ENCODE measurements at places on chromosomes 11 and 22. TPM values are rescaled to one million over a fixed set of nuclear protein-coding genes. Genes with fewer than 3 reads are reported as not detected.
A peak's percentile ranks its signal among the peaks of the same experiment; 100 is the strongest.

The MOGAT2 gene
- not detected for total RNA-seq

The C11orf86 gene
- total RNA-seq: not detected

DNA sequence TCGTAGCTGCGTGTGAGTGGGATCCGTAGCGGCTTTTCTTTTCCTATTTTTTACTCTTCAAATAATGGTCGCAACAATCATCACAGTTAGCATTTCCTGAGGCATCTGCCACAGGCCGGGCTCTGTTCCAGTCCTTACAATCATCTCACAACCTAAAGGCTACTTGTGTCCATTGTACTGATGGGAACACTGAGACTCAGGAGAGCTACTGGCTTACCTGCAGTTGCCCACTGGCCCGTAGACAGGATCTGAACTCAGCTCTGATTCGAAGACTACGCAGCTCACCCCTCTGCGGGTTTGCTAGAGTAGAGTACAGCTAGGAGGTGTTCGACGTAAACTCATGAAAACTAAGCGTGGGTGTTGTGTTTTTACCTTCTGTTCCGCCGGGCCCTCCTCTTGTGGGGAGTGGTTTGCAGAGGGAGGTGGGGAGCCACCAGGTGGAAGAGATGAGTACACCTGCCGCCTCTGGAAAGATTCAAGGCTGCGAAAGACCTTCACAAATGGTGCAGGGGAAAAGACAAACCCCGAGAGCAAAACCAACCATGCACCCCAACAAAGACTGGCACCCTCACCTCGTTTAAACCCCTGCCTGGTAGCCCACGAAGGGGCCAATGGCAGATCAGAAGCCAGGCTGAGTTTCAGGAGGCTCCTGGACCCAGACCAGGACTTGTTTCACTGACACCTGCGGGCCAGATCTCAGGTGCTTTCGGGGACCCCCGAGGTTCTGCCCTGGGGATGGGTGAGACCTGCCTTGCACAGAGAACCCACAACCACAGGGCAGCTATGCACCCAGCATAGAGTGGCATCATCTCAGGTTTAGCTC lies 18.3 kb upstream of the RFPL3 start:
- DNase-seq: no peak

DNA sequence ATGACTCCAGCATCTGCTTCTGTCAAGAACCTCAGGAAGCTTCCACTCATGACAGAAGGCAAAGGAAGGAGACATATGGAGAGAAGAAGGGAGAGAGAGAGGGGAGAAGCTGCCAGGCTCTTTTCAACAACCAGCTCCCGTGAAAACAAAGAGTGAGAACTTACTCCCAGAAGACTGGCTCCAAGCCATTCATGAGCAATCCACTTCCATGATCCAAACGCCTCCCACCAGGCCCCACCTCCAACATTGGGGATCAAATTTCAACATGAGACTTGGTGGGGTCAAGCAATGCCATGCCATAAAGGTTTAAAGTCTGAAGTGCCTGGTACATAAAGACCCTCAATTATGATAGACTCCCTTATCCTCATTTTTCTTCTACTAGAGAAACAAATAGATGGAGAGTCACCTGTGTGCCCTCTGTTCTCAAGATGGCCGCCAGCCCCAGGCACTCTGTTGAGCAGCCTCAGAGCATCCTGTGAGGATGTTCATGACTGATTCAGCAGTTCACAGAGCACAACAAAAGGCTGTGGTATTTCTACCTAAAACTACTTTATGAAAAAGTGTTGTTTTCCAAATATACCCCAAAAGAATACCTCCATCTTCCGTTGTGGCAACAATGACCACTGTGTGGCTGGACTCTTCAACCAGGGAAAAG lies 69.0 kb upstream of the CRTAM start:
- no peak for DNase-seq

- DNase-seq: no peak
Observed at GRCh38 chr11:120136356-120136755, 1.6 kb downstream of the TRIM29 start.

- peak; percentile 40 for DNase-seq
Observed at GRCh38 chr11:64181506-64182411, 4.2 kb upstream of the STIP1 start.

- no peak for DNase-seq
Observed at GRCh38 chr22:40441761-40442390, 71.5 kb downstream of the SGSM3 start.
